ENCODE measurements at places on chromosomes 16 and 17.
A peak's percentile ranks its signal among the peaks of the same experiment; 100 is the strongest.

DNA sequence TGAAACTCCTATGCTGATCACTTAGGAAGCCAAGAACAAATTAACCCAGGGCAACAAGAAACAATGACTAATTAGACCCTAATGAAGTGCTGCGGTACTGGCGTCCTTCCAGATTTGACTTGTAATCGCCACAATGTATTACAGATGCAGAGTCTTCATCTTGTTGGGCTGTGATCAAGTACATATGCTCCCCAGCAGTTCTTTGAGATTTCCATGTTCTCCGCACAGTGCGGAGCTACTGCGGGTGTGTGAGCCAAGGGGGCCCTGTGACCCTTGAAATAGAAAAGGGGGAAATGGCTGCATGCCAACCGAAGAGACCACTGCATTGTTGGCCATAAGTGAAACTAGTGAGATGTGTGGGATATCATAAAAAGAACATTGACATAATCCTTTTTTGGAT, 469.9 kb downstream of the MAF start:
- DNase-seq, result no peak

DNA sequence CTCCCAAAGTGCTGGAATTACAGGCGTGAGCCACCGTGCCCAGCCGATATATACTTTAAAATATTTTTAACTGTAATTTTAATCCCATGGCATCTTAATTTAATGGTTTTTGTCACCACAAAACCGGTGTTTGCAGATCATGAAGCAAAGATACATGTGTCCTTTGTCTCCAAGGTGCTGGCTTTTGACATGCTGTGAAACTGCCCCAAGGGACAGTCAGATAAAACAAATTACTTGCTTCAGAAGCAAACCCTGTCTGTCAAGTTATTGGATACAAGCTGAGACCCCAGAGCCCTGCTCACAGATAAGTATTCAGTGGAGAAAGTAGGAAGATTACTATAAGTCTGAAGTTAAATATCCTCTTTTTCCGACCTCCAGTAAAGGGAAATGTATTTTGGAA, 39.8 kb downstream of the ARL4D start:
- DNase-seq, result no peak

DNA sequence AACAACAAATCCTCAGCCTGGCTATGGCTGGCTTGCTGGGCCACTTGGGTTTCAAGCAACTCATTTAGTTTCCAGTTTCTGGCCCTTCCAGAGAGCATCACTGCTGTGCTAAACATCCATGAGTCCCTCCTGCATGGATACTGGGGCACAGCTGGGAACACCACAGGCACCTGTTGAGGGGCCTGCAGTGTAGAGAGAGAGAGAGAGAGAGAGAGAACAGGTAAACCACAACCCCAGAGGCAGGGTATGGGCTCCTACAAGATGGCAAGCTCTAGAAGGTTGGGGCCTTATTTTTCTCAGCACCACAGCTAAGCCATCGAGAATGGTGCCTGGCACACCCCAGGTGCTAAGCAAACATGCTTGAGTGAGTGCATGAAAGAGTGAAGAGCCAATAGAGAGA, 120.3 kb downstream of the RBFOX3 start:
- DNase-seq, result no peak

DNA sequence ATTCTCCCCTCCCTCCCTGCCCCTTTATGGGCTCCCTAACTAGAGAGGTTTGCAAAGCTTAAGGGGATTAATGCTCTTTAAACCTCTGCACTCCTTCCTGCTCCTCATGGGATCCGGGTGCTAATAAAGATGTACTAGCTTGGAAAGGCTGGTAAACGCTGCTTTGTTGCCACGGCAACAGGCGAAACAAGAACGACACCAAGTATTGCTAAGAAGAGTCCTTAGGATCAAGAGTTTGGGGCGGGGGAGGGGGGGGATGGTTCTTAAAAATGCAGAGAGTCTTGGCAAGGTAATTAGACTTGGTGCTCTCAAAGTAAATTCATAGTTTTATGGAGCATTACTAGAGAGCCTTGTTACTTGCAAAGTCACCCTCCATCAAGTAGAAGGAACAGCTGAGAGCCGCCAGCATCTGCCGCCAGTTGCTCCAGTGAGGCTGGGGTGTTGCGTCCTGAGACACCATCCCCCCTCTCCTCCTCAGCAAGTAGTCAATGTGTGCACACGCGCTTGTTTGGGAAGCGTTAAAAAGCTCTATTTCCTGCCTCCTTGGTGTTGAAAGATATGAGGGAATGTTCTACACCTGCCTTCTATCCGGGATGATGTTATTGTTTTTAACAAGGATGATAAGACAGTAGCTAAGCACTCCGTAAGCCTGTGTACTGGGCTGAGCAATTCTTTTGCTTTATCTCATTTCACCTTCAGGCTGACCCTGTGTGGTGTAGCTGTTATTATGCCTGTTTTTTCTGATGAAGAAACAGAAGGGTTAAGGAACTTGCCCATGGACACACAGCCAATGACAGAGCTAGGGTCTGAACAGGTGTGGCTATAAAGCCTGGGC, 190.9 kb downstream of the CCDC182 start:
- DNase-seq, result peak; percentile 36

DNA sequence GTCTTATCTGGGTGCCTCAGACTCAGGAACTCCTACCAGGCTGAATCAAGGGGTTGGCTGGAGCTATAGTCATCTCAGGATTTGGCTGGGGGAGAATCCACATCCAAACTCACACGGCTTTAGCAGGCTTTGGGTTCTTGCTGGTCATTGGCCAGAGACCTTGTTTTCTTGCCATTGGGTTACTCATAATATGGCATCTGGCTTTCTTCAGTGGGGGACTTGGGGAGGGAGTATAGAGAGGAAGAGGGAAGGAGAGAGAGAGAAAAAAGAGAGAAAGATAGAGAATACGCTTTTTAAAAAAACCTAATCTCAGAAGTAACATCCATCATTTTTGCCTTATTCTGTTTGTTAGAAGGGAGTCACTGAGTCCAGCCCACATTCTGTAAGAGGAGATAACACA, 191.5 kb upstream of the SHISA6 start:
- DNase-seq, result no peak

DNA sequence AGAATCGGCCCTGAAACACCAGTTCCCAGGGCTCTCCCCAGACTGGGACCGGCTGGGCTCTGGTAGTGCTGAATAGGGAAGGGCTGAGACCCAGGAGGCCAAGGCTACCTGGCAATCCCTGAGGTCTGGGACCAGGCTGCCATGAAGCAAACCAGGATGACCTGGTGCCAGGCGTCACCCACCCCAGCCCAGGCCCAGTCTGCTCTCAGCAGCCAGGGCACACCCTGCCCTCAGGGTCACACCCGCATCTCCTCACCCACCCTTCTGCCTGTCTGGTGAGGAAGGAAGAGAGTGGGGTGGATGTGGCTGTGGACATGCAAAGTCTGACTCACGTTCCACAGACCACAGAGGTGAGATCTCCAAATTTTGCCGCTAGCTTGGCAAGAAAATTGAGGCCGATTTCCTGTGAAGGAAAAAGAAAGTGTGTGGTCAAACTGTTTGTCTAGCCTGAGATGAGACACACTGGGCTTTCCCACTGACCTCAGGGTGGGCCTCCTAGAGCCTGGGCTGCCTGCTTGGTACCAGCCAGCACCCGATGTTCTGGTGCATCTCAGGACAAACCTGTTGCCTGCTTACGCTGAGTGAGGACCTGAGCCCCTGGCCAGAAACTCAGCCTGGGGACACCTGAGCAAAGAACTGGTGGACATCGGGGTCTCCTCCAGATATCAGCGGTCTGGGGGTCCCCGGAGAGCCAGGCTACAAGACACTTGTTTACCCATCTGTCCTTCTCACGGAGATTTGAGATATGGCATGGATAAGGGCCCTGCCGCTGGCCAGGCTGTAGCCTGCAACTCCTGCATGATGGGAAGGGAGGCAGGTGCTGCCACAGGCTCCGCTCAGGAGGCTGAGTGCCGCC, 6.3 kb upstream of the RAB37 start:
- DNase-seq, result no peak

GRCh38 chr16:75527825-75528299, 8.0 kb downstream of the CHST5 start:
- no peak for DNase-seq

DNA sequence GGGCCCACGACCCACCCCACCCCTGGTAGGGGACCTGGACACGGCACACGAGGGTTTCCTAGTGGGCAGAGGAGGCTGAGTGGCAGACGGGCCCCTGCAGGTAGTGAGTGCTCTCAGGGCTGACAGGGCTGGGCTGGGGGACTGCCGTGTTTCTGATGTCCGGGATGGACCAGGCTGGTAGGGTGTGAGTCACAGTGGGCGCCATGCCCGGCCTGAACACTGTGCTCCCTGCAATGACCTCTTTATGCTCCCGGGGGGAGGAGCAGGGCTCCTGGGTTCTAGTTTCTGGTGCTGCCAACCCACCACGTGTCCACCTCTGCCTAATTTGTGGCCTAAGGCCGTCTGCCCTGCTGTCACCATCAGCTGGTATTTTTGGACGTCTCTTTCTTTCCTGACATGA, 26.3 kb downstream of the ARHGAP23 start:
- DNase-seq, result no peak

DNA sequence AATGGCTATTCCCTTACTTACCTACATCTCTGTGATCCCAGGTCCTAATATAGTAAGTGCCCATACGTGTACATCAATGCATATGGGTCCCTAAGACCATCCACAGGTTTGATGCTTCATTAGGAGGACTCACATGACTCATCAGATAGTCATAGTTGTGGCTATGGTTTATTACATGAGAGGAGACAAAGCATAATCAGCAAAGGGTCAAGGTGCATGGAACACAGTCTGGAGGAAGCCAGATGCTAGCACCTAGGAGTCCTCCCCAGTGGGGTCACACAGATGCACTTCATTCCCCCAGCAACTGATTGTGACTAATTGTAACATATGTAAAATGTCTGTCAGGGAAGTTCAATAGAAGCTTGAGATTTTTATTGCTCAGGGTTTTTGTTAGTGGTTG, 42.8 kb downstream of the PHKB start:
- no peak for DNase-seq

- DNase-seq, result no peak
Measured at GRCh38 chr16:56226845-56227525, 35.7 kb downstream of the GNAO1 start.

GRCh38 chr17:3989041-3989886, 25.0 kb upstream of the ATP2A3 start:
- DNase-seq, result no peak

DNA sequence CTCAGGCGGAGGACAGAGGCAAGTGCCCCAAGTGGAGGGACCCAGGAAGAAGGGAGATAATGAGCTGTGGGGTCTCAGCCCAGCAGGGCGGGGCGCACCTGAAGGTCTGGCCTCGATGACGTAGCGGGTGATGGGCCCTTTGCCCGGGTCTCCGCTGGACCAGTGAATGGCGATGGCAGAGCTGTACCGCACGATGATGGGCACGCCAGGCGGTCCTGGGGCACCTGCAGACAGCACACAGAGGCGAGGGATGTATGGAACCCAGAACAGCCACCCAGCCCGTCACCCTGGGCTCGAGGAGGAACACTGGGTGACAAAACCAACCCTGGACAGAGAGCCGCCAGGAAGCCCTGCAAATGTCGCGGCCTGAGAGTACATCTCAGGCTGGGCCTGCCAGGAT, 46.2 kb upstream of the CDC42EP4 start:
- no peak for DNase-seq

- DNase-seq, result no peak
Measured at GRCh38 chr17:77390870-77391269, 250.1 kb downstream of the SEC14L1 start.

DNA sequence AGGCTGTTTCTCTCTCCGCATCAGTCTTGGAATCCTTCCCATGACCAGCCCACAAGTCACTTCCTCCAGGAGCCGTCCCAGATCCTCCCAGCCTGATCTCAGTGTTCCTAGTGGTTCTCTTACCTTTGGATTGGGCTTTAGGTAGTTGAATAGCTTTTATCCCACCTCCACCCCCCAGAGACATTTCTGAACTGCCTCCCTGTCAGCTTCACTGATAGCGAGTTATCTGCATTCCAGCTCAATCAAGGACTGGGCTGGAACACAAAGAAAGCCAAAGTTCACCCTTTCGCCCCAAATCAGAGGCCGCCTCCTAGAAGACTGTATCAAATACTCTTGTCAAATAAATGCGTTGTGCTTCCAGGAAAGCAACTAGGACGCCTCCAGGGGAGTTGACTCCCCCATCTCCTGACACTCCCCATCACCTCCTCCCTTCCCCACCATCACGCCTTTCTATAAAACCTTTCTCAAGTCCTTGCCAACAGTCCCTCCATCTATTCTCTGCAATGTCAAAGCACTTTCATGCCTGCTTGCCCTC, 72.7 kb downstream of the TMEM132E start:
- DNase-seq, result no peak

DNA sequence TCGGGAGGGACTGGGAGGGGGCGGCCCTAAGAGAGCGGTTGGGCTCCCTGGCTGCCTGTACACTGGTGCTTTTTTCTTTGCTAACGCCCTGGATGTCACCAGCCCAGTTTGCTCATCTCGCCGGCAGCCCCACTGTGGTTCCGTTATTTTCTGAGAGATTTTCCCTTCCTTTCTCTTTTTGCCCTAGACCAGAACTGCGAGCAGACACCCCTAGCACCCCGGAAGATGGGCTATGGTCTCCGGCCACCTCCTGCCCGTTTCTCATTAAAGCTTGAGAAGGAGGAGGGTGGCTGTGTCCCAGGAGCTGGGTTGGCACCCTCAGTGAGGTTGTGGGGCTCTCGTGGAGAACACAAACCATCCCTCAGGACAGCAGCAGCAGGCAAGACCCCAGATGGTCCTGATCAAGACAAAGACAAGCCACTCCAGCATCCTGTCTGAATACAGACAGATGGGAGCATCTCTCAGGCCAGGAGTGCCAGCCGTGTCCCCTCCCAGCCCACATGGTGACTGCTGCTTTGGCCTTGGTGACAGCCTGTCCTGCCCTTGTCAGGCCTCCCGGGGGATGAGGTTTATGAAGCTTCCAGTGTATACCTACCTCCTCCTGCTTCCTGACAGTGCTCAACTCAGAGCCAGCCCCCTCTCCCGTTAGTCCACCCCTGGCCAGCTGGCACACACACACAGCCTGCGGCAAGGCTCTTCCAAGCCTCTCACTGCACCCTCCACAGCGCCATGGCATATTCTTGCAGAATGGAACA, 77.2 kb downstream of the KCNJ12 start:
- DNase-seq, result no peak

GRCh38 chr16:62177351-62178203, 141.3 kb upstream of the CDH8 start:
- no peak for DNase-seq

DNA sequence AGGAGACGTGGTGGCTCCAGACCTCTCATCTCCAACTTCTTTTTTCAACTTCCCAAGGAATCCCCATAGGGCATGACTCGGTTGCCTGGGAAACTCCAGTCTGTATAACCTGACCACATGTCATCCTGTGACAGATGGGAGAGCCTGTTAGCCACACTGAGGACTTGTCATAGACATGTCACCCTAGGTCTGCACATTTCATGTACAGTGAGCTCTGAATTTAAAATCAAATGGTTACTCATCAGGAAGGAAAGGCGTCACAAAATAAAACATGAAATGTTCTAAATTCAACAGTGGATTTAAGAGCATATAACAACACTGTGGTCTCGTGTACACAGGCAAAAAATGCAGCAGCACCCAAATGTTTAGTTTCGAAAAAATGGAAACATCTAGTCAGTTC, 22.2 kb upstream of the ADAMTS18 start:
- DNase-seq, result no peak

Measured in bone marrow (tissue), 2 donors.